ENCODE measurements at places on chromosomes 4 and X.

GRCh38 chr4:120724656-120725055, 197.9 kb downstream of the PRDM5 start:
- no peak for DNase-seq

DNA sequence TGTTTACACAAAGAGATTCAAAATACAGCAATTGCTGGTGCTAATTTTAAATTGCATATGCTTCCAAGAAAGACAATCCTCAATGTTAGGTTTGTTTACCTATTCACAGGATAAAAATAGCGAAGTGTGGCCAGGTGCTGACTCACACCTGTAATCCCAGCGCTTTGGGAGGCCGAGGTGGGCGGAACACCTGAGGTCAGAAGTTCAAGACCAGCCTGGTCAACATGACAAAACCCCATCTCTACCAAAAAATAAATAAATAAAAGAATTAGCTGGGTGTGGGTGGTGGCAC, 77.7 kb downstream of the OPHN1 start:
- DNase-seq = no peak

GRCh38 chr4:154960476-154960875, 179.4 kb downstream of the RBM46 start:
- no peak for DNase-seq

- no peak for DNase-seq
These were observed 30.5 kb upstream of the COL25A1 start for GRCh38 chr4:109332926-109333464.

All from activated CD4-positive, alpha-beta T cell treated with anti-CD3 and anti-CD28 coated beads, Interleukin-2, amount 50 U/mL, for 1 hour (primary cell).